Smooth muscle cell of the pulmonary artery (primary cell): ENCODE measurements at places on chromosomes 6 and 20. TPM values are rescaled to one million over a fixed set of nuclear protein-coding genes. Genes with fewer than 3 reads are reported as not detected.

Gene HLA-DMB
- 0.07 and 0.59 TPM in 2 replicates for total RNA-seq

Gene CPXM1
- 0.33 TPM in 1 of 2 replicates, not detected in the other for total RNA-seq

Gene HNF4A
- not detected in 2 replicates for total RNA-seq

Gene CNR1
- total RNA-seq = 0.07 and 0.52 TPM in 2 replicates

Gene IL20RA
- total RNA-seq = 0.07 and 0.20 TPM in 2 replicates

Gene CLIC5
- under 0.01 TPM in 1 of 2 replicates, not detected in the other for total RNA-seq

Gene DUSP15
- total RNA-seq = 0.17 and 0.20 TPM in 2 replicates

Gene GPR6
- total RNA-seq = not detected in 2 replicates

Gene GJA1
- total RNA-seq = 495 and 563 TPM in 2 replicates

Gene OOEP
- 0.13 and 0.30 TPM in 2 replicates for total RNA-seq

Gene ZC2HC1B
- not detected in 2 replicates for total RNA-seq

Gene GJA10
- total RNA-seq = not detected in 2 replicates

Gene NKX2-4
- total RNA-seq = not detected in 2 replicates

Gene SLC12A5
- total RNA-seq = 0.07 TPM in 1 of 2 replicates, not detected in the other

Gene CST4
- total RNA-seq = 0.33 and 0.50 TPM in 2 replicates

Gene TFAP2A
- total RNA-seq = 1.3 and 5.0 TPM in 2 replicates

Gene C20orf96
- 2.9 and 5.0 TPM in 2 replicates for total RNA-seq

Gene FOXF2
- total RNA-seq = 0.78 and 5.2 TPM in 2 replicates

Gene CDH26
- 0.17 and 0.59 TPM in 2 replicates for total RNA-seq

Gene PSORS1C1
- total RNA-seq = 2.0 and 3.6 TPM in 2 replicates

Gene ENPP5
- total RNA-seq = 0.07 and 3.6 TPM in 2 replicates

Gene TRIM10
- total RNA-seq = not detected in 2 replicates

Gene LTA
- not detected in 2 replicates for total RNA-seq

Gene DSP
- 11.4 and 13.2 TPM in 2 replicates for total RNA-seq

Gene RAET1E
- 0.17 and 0.26 TPM in 2 replicates for total RNA-seq

Gene THBS2
- total RNA-seq = 2,099 and 2,982 TPM in 2 replicates

Gene PARD6B
- 0.20 and 0.59 TPM in 2 replicates for total RNA-seq

Gene SNAP25
- 0.53 and 1.1 TPM in 2 replicates for total RNA-seq

Gene ANGPT4
- total RNA-seq = not detected in 2 replicates

Gene C4B
- total RNA-seq = 8.4 and 12.6 TPM in 2 replicates

Gene PRICKLE4
- 0.36 TPM in 1 of 2 replicates, not detected in the other for total RNA-seq

Gene C6orf58
- not detected in 2 replicates for total RNA-seq

Gene TMC2
- total RNA-seq = not detected in 2 replicates

Gene C6orf132
- total RNA-seq = 0.66 and 2.5 TPM in 2 replicates

Gene TCP11
- total RNA-seq = 0.07 and 0.26 TPM in 2 replicates

Gene CYP39A1
- 0.07 and 0.78 TPM in 2 replicates for total RNA-seq

Gene EFCAB8
- total RNA-seq = 0.33 TPM in 1 of 2 replicates, not detected in the other

Gene BMP2
- 5.9 and 10.3 TPM in 2 replicates for total RNA-seq

Gene NT5DC1
- 10.4 and 15.7 TPM in 2 replicates for total RNA-seq
